Testis (tissue), 5 donors: ENCODE measurements at places on chromosomes 1 and 21.

- DNase-seq: peak; percentile 81
These were observed 277.0 kb downstream of the PTPRU start for GRCh38 chr1:29513357-29513756.

DNA sequence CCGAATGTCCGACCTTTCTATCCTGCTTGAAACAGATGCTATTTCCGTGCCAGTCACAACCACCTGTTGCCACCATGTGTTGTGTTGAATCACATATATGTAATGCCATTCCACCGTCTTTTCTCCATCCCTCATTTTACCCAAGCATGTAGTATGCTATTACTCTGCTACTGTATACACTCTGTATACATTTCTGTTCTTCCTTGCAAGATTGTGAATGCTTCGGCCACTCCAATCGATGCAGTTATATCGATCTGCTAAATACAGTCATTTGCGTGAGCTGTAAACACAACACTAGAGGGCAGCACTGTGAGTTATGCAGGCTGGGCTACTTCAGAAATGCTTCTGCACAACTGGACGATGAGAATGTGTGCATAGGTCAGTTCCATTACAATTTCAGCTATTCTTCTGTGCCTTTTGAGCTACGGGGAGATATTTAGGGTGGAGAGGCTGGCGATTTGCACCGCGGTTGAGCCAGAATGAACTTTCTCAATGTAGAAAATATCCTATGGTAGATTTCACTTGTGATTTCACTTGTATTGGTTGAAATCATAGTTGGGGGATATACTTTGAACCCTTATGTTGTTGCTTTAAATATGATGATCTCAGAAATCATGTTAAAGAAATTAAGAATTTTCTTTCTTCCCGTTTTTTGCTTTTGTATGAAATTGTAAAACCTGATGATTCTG is 289.8 kb downstream of the NTNG1 start:
- peak; percentile 64 for DNase-seq

DNA sequence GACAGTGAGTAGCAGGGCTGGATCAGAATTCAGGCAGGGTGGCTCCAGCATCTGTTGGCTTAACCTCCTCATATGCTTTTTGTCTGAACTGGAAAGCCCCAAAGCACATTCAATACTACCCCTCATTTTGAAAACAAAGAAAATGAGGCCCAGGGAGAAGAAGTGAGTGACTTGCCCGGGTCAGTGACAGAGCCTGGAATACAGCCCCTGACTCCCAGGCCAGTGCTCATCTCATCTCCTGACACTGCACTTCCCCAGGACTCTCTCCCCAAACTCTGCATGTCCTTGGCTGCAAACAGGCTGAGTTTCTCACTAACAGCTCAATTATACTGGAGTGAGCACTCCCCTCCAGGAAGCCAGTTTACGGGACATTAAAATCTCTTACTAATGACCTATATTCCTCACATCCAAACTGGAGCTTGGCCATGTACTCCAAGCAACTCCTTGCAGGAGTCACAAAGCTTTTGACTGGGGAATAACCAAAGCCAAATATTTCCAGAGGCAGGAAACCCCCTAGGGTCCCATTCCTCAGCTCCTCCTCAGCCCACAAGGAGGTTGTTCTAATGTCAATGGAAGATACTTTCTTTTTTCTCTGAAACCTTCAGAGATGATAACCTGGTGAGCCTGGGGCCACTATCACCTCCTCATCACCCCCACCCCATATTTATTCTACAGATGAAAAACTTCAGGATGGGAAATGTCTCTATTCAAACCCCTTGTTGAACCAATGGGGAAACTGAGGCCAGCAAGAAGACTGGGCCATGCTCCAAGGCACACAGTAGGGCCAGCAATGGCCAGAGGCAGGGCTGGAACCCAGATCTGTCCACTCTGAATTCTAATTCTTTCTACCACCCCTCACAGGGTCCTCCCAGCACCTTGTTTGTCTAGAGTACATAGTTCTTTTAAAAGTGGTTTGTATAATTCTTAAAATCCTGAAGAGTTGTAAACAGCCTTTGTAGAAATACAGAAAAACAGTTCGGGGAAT is 127.0 kb downstream of the PLPP3 start:
- peak; percentile 72 for DNase-seq

DNA sequence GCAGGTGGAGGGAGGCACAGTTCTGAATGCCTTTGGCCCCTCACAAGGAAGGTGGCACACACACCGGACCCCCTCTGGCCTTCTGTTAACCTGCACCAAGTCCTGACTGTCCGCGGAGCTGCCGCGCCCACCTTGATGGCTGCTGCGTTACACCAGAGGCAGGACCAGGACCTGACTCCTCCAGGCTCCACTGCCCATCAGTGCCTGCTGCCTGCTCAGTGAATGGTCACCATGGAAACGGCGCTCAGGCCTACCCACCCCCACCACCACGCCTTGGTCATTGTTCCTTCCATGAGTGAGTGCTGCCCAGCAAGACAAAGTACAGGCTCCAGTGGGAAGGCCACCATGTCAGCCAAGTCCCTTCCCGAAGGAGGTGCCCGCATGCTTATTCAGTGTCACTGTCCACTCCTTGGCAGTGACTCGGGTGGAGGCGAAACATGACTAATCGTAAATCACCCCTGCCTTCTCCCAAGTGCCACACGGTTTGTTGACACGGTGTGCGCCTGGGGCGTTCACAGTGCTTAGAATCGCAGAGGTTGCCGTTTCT is 57.3 kb downstream of the SLC37A1 start:
- peak; percentile 20 for DNase-seq

DNA sequence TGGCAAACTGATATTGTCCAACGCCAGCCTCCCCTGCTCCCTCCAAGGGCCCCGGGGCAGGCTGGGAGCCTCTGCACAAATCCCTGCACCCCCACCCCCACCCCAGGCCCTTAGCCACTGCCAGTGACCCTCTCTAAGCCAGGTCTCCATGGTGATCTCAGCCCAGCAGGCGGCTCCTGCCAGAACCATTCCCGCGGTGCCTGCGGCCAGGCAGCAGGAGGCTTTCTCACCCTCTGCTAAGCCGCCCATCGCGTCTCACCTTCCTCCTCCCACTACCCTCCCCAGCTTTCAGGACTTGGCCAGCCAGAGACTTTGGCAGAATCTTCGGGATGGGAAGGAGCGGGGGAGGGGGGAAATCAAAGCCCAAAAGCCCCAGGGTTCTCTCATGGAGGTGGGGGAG is 46.8 kb upstream of the WASF2 start:
- peak; percentile 55 for DNase-seq

GRCh38 chr1:77876884-77877283 is 11.5 kb upstream of the NEXN start:
- DNase-seq: no peak

DNA sequence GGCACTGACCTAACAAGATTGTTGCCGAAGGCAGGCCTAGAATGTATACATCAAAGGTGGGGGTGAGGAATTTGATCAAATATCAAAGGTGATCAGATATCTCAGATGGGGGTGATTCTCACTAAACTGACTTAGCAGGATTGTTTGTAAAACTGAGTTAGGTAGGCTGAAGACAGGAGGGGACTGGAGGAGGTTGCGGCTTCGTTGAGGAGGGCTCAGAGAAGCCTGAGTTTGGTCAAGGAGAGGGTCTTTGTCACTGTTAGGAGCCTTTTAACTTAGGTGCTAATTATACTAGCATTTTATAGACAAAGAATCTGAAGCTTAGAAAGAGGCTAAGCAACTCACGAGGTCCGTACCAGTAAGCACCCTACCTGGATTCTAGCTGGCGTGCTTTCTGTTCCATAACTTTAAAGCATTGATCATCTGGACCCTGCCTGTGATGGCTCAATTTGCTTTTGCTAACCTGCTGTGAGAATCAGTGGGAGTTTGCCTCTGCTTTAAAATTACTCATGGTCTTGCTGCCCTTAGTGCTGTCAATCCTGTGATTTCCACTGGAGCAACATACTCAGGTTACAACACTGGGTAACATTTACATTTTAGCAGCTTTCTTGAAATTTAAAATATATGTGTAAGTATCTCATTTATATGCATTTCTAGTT is 49.8 kb downstream of the ITSN1 start:
- no peak for DNase-seq

DNA sequence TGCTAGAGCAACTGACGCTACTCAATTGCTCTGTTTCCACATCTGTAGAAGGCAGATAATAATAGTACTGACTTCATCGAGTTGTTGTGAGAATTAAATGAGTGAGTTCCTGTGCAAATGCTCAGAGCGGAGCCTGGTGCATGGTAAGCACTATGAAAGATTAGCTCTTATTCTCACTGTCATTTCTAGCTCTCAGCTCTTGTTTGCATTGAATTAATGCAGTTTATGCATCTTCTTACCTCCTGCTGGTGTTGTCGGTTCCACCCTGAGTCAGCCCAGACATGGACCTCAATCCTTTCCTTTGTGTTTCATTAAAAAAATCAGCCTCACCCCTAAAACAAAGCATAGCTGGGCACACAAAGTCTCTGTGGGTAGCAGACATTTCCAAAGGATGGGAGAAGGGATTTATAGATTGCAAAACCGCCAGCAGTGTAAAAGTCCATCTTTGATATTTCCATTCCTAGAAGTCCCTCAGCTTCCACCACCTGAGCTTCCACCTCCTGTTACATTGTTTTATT is 254.4 kb upstream of the CSF3R start:
- no peak for DNase-seq

- DNase-seq: no peak
These were observed 76.9 kb upstream of the GFI1 start for GRCh38 chr1:92563457-92564216.
